ENCODE measurements at places on chromosomes 1 and 21.

DNA sequence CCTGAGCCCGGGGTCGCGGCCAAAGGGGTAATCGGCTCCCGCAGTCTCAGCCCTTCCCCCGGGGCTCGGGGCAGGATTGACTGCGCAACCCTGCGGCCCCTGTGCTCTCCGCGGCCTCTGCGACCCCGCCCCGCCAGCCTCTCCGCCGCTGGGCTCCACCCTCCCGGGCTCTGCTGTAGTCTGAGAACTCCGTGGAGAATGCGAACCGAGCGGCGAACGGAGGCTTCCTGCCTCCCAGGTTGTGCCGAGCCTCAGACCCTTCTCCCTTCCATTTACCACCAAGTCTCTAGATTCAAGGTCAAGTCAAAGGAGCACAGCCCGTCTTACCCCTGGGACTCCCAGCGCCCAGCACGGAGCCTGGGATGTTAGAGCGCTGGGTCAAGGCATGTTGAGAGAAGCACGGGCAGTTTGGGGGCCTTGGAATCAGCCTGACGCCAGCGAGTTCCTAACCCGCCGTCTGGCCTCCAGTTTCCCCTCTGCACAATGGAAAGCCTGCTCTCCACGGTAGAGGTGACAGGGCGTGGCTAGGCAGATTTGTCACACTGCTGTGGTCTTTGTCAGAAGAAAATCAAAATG is 3.0 kb downstream of the ATP2B4 start:
- no peak for DNase-seq

- no peak for DNase-seq
Measured at GRCh38 chr1:53919675-53920066, 25.7 kb downstream of the DIO1 start.

GRCh38 chr1:8641377-8641997 is 176.0 kb downstream of the RERE start:
- DNase-seq: no peak

- no peak for DNase-seq
Measured at GRCh38 chr1:87880098-87880760, 551.5 kb downstream of the LMO4 start.

DNA sequence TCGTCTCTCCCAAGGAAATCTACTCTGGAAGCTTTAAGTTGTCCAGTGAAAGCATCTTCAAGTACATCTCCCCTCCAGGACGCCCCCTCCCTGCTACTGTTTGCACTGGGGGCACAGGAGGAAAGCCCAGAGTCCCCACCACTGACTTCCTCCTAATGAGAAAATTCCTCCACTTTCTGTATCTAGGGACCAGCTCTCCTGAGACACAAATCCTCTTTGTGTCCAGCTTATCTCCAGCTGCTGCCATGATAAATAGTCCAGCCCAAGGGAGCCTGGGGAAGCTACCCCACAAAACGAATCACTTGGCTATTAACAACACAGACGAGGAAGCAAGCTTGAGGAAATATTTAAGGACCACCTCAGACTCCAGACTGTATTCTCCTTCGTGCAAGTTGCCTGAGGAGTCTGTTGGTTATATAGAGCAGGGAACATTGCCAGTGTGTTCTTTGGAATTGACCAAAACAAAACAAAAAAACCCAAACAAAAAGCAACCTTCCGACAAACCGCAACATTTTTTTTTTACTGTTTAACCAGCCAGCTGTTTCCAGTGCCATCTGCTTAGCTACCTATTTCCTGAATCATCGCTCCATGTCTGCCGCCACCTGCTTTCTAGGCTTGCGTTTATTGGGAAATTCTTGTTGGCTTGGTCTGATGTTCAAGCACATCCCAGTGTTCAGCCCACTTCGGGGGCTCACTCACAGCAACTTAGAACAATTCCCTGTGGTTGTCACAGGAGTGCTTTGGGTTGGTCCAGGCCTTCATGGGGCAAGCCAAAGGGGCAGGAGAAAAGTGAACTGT is 7.7 kb downstream of the C1orf226 start:
- DNase-seq: no peak

- no peak for DNase-seq
Measured at GRCh38 chr1:2294033-2294724, 66.1 kb downstream of the SKI start.

DNA sequence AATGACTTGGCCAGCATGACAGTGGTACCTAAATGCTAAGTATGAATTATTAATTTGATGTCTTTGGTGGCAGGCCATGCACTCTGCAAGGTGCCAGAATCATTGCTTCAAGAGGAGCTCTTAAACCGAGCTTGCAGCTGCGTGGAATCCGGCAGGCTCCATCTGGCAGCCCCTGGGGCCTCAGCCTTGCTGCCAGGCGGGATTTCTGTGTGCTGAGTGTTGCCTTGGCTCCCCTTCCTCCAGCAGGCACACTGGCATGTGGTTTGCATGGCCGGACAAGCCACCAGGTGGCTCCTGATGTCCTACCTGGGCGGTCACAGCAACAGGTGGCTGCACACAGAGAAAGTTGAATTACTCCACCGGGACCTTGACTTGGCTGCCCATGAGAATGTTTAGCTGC is 155.4 kb downstream of the URB2 start:
- no peak for DNase-seq

- DNase-seq: no peak
Measured at GRCh38 chr1:117093091-117093534, 28.4 kb downstream of the TRIM45 start.

GRCh38 chr1:115090186-115090490 is 835 bp upstream of the TSPAN2 start:
- DNase-seq: no peak

DNA sequence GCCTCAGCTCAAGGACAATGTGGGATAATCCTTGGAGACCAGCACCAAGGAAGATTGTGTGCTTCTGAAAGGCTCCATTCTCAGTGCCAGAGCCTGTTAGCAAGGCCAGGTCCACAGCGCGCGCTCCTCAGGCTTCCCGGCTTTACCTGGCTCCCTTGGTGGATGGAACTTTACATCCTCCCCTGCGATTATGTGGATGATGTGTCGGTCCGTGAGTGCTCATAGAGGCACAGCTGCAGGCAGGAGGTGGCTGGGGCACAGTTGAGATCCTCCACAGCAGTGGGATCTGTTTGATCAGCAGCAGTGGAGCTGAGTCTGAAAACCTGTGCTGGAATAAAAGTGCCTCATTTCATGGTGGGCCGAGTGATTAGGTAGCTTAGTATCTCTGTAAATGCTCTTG is 62.7 kb downstream of the PRDM2 start:
- no peak for DNase-seq

- no peak for DNase-seq
Measured at GRCh38 chr1:61085983-61086644, 3.8 kb downstream of the NFIA start.
